Mucosa of descending colon (tissue), 3 donors: ENCODE measurements at places on chromosomes 16 and 17.

DNA sequence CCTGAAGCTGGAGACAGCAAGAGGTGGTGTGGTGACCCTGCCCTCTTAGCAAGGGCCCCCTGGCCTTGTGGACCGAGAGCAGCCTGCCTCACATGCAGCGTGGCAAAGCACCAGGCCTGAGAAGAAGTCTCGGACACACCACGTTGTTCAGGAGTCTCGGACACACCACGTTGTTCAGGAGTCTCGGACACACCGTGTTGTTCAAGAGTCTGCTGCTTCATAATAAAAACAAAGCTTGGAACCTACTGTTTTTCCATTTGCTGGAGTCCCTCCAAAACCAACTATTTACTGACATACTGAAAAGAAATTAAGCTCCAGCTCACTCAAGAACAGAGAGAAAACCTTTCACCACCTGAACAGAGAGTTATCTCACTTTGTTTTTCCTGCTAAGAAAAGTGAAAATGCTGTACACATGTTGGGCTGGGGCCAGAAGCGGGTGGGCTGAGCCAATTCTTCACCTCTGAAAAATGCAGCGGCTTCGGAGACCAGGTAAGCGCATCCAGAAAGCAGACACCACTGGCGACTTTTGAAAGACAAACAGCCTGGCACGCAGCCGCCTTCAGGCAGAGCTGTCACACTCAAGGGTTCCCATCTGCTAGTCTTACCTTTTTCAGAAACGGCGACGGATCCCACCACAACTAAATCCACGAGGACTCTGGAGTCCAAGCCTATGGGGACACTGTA is 8.9 kb downstream of the MTHFSD start:
- DNase-seq: no peak

- DNase-seq: no peak
Observed at GRCh38 chr16:66130296-66130905, 236.1 kb upstream of the CDH5 start.

DNA sequence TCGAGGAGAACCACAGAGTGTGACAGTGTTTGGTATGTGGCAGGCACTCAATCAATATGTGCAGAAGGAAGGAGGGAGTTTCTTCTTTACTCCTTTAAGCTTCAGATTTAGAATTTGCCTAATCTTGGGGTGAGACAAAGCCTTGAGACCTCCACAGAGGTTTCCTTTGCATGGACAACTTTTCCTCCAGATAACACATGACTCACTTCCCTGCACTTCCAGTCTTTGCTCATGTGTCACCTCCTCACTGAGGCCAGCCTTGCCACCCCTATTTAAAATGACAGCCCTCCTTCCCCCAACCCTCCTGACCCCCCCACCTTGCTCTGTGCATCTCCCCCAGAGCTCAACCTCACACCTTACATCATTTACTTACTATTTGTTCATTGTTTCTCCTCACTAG is 17.4 kb upstream of the NOS2 start:
- DNase-seq: no peak

GRCh38 chr16:87008664-87009063 is 308.5 kb downstream of the C16orf95 start:
- no peak for DNase-seq

DNA sequence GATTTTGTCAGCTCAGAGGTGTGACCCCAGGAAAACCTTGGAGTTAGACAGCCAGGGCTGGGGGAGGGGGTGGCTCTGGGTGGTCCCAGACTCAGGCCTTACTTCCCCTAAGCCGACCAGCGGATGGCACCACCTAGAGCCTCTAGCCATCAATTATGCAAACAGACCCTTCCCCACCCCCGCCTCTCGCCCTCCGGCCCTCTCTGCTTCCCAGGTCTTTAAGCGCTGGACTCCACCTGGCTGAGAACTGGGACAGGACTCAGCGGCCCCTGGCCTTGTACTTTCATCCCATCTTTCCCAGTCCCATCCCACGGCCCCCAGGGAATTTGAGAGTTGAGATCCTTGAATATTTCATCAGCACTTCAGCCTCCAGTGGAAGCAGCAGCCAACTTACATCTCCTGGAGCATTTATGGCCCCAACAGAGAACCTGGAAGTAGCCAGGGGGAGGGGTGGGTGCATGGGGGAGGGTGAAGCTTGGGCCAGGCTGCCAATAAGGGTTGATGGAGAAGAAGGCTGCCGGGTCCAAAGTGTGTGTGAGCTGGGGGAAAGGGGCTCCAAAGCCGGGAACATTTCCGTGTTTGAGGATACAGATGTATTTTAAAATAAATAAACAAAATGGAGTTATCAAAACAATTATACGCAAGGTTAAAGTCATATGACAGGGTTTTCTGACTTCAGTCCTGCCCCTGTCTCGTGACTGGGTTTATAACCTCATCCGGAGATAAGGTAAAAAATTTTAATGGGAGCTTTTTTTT is 7.5 kb upstream of the JUP start:
- no peak for DNase-seq
